Activated naive CD8-positive, alpha-beta T cell treated with anti-CD3 and anti-CD28 coated beads, Interleukin-2, amount 10 ng/mL, durations not matched to agents 7 days and 5 days (primary cell): ENCODE measurements at places on chromosomes 3 and 15. TPM values are rescaled to one million over a fixed set of nuclear protein-coding genes. Genes with fewer than 3 reads are reported as not detected.

The CCDC9B gene
- 2.6 TPM for total RNA-seq

- no peak overlapping the region for H3K4me3 ChIP-seq
- H3K27ac ChIP-seq, result peak overlapping the region; percentile 70
- H3K27me3 ChIP-seq, result no peaks in the 10 kb centered on the region
- peaks cover 40% of the 10 kb centered on the region for H3K4me1 ChIP-seq
- DNase-seq, result no peak
- peaks cover 5% of the 10 kb centered on the region for H3K36me3 ChIP-seq
Observed at GRCh38 chr15:74419432-74419831, 14.3 kb downstream of the SEMA7A start.

GRCh38 chr3:167572991-167573390 is 80.8 kb downstream of the WDR49 start:
- no peak for DNase-seq
- no peaks in the 10 kb centered on the region for H3K36me3 ChIP-seq

- H3K4me1 ChIP-seq, result peaks cover 27% of the 10 kb centered on the region
- H3K27ac ChIP-seq, result peak overlapping the region; percentile 91
- H3K4me3 ChIP-seq, result peak overlapping the region; percentile 57
- H3K27me3 ChIP-seq, result no peaks in the 10 kb centered on the region
- no peak for DNase-seq
- H3K36me3 ChIP-seq, result no peaks in the 10 kb centered on the region
Observed at GRCh38 chr3:155861476-155862183, 7.4 kb upstream of the SLC33A1 start.

GRCh38 chr3:134199240-134199639 is 51.4 kb downstream of the RYK start:
- H3K4me1 ChIP-seq, result no peaks in the 10 kb centered on the region
- no peak for DNase-seq
- peaks cover 6% of the 10 kb centered on the region for H3K36me3 ChIP-seq

The ZNF385D gene
- total RNA-seq, result not detected

- H3K4me1 ChIP-seq, result peaks cover 1% of the 10 kb centered on the region
- H3K27ac ChIP-seq, result no peak overlapping the region
- peaks cover 6% of the 10 kb centered on the region for H3K27me3 ChIP-seq
- H3K4me3 ChIP-seq, result no peak overlapping the region
Observed at GRCh38 chr15:82314769-82315518, 34.3 kb downstream of the GOLGA6L10 start.

DNA sequence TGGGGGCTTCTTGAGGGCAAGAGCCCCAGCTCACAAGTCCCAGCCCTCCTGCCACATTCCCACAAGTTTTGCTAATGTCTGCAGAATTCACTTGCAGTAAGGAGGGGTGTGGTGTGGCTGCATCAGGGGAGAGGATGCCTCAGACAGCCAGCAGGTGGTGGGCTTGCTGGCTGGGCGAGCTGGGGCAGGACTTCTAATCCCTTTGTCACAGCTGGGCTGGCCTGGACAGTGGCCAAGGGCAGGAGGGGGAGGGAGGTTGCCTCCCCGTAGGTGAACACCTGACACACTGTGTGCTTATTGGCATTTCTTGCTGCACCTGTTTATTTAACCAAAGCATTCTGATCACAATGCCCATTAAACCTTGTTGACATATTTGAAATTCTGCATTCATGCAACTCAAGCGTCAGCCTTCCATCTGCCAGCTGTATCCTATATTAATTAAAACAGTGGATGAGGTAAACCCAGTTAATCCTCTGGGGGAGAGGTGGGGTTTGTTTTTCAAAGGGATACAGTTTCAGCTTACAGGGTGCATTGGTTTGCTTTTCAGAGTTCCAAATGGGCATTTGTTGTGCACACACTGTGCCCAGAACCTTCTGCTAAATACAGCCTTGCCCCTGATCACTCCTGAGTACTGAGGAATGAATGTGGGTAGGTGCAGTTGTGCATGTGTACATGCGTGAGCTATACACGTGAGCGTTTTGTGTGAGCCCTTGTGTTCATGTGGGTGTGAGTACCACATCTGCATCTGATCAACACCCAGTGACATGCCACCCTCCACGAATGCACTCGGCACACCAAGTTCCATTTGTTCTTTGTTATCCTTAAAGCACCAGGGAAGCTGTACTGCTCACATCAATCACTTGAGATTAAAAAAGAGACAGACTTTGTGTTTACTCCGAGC is 268.7 kb downstream of the XXYLT1 start:
- no peak overlapping the region for H3K4me3 ChIP-seq
- H3K27me3 ChIP-seq, result peaks cover 27% of the 10 kb centered on the region
- H3K36me3 ChIP-seq, result no peaks in the 10 kb centered on the region
- peak; percentile 41 for DNase-seq
- no peak overlapping the region for H3K27ac ChIP-seq

DNA sequence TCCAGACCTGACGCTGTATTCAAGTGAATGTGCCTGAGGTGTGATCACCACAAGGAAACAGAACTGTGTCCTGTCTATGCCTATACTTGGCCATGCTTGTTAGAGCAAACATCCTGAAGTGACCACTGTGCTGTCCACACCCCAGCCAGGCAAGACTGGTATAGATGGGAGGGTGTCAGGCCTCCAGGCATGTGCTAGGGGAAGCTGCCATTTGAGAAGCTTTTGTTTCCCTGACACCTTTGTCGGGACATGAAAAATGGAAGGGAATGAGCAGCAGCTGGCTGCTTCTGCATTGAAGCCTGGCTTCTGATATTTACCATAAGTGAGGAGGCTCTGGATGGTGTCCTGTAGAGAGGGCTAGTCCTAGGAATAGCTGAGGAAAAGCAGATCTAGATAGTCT is 106.2 kb downstream of the CPNE4 start:
- H3K27me3 ChIP-seq, result no peaks in the 10 kb centered on the region
- H3K27ac ChIP-seq, result no peak overlapping the region
- no peaks in the 10 kb centered on the region for H3K36me3 ChIP-seq
- no peaks in the 10 kb centered on the region for H3K4me1 ChIP-seq
